ENCODE measurements at places on chromosomes 3 and 15. TPM values are rescaled to one million over a fixed set of nuclear protein-coding genes. Genes with fewer than 3 reads are reported as not detected.

NTRK3 gene
- total RNA-seq: 0.38 TPM

TMEM108 gene
- total RNA-seq: not detected

CHRNA3 gene
- total RNA-seq: not detected

INTS14 gene
- 14.3 TPM for total RNA-seq

SPESP1 gene
- total RNA-seq: 0.48 TPM

CCR2 gene
- 0.33 TPM for total RNA-seq

UACA gene
- total RNA-seq: 13.7 TPM

CHRFAM7A gene
- total RNA-seq: 0.38 TPM

SUCNR1 gene
- total RNA-seq: 1.8 TPM

SLC22A13 gene
- total RNA-seq: 0.50 TPM

LRRN1 gene
- 0.28 TPM for total RNA-seq

CCR3 gene
- total RNA-seq: not detected

CHP1 gene
- 176 TPM for total RNA-seq

KLHL40 gene
- not detected for total RNA-seq

ZNF502 gene
- 1.8 TPM for total RNA-seq

POC1A gene
- total RNA-seq: 2.1 TPM

PAQR9 gene
- total RNA-seq: 11.5 TPM

CYP1A2 gene
- total RNA-seq: 120 TPM

SCAANT1 gene
- not detected for total RNA-seq

ATP13A3 gene
- 141 TPM for total RNA-seq

CLDN1 gene
- total RNA-seq: 109 TPM

Measured in left lobe of liver (tissue), 2 donors.